ENCODE measurements at places on chromosomes 7 and 10.

GRCh38 chr7:80635533-80635932 lies 2.9 kb upstream of the CD36 start:
- DNase-seq: no peak

DNA sequence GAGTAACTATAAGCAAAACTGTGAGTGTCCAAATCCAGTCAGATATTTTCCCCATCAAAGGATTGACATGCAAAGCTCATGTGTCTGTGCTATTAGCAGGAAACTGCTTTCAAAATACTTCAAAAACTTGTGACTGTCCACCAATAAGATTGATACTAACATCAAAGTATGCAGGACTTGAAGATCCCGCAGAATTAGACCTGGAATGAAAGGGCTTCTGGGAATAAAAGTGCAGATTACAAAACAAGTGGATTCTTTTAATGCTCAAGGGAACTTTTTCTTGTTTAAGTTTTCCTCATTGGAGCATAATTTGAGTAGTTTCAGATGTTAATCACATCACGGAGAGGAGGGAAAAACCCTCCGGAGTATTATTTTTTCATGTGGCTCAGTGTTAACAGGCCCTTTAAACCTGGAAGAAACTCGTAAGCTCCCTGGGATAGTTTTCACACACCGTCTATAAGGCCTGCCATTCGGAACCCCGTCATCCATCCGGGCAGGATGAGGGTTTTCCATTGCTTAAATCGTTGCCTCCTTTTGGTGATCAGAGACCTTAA lies 33.9 kb upstream of the MKX start:
- DNase-seq: no peak

- DNase-seq: no peak
Observed at GRCh38 chr7:90835861-90836260, 239.7 kb downstream of the CDK14 start.

DNA sequence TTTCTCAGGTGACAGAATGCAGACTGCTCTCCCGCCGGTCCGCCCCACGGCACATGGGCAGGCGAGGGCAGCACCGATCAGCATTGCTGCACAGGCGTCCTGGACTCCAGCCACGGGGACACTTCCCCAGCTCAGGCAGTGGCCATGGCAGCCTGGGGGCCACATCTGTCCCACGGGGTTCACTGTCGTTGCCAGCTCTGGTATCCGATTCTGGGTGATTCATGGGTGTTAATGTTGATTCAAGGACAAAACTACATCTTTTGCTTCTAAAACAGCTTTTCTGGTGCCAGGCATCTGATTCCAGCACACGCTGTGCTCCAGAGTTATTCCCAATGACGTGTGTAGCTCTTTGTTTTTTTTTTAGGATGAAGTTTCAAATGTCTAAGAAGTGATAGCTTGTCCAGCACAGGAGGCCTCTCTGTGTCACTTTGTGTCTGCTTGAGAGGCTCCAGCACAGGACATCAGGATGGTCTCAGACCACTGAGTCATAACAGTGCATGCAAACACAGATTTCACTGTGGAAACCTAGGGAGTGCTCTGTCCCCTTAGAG lies 218.0 kb downstream of the WDR37 start:
- no peak for DNase-seq

- no peak for DNase-seq
Observed at GRCh38 chr7:112833082-112833481, 42.9 kb upstream of the TMEM168 start.

GRCh38 chr7:87926581-87927461 lies 7.2 kb upstream of the ADAM22 start:
- no peak for DNase-seq

DNA sequence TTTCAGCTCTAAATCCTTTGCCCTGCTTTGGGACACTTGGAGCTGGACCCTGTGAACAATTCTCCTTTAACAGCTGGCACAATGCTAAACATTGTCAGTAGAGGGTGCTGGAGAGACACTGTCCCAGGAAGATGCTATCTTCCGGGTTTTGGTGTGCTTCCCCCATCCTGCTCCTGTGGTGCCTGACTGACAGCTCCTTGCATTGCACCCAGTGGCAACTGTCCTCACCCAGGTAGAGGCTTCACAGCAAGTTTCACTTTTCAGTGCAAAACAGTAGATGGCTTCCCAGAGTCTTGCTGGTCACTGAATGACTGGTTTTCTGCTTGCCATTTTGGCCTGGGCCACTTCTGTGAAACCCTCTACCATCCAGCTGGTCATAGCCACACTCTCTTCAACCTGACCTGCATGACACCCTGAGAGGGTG lies 77.3 kb downstream of the CDC14C start:
- no peak for DNase-seq

GRCh38 chr10:104002911-104003310 lies 36.0 kb downstream of the SLK start:
- no peak for DNase-seq

DNA sequence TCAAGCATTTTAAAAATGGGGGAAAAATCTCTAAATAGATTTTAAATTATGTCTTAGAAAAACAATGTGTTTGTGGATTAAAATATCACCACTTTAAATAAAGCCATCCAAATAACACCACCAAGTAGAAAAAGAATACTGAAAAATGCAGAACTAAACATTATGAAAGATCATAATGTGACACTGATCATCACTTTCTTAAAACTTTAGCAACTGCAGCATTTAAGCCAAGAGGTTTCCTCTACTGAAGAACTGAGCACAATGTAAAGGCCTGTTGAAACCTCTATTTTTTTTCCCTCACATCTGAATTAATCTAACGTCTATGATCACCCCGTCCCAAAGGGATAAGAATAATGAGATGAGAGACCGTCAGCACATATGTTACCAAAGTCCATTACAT lies 18.6 kb downstream of the MINDY3 start:
- DNase-seq: no peak

DNA sequence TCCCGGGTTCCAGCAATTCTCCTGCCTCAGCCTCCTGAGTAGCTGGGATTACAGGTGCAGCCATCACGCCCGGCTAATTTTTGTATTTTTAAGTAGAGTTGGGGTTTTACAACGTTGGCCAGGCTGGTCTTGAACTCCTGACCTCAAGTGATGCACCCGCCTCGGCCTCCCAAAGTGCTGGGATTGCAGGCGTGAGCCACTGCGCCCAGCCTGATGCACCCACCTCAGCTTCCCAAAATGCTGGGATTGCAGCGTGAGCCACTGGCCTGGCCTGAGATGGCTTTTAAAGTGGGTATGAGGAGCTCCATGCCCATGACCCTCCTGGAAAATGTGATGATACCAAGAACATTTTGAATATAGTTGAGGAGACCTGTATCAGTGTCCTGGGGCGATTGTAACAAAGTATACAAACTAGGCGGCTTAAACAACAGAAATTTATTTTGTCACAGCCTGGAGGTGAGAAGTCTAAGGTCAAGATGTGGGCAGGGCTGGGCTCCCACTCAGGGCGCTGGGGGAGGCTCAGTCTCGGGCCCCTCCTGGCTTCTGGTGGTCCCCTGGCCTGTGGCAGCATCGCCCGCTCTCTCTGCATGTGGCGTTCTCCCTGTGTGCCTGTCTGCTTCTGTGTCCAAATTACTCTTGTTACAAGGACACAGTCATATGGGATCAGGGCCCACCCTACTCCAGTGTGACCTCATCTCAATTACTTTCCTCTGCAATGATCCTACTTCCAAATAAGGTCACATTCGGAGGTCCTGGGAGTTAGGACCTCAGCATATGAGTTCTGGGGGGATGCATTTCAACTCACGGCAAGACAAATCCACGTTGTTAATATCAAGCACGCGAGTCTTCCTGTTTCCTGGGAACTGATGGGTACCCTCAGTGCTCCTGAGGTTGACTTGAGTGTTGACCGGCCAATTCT lies 108.8 kb downstream of the ACTR3B start:
- no peak for DNase-seq

- DNase-seq: no peak
Observed at GRCh38 chr7:155756322-155756721, 55.9 kb downstream of the SHH start.

DNA sequence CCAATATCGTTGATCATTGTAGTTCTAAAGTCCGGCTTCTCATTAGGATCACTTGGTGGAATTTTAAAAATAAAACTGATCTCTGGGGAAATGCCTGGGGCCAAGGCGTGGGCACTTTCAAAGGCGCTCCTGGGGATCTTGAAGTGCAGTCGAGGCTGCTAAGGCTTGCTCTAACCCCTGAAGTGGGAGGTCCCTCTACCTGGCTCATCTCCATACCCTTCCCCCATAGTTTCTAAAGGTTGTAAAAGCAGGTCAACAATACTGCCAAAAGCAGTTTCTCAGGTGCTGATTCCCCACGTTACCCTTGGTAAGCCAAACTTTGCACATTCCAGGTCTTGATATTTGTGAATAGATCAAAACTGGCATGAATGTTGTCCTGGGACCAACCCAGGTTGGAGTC lies 79.0 kb upstream of the SP8 start:
- no peak for DNase-seq

- DNase-seq: no peak
Observed at GRCh38 chr7:25988640-25989039, 163.4 kb upstream of the NFE2L3 start.

DNA sequence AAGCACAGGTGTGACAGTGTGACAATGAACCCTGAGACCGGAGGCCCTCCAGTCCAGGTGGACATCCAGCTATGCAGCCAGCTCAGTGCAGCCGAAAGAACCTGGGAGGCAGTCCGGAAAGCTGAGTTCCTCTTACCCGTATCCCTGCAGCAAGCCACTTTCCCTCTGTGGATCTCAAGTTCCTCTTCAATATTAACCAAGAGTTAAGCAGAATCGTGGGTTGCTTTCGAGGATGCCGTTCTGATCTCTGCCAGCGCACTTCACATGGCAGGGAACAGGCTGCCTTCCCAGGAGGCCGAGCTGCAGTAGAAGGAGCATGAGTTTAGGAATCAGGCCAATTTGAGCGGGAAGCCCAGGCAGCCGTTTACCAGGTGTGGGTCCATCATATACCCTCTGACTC lies 591.6 kb downstream of the SDK1 start:
- DNase-seq: no peak

DNA sequence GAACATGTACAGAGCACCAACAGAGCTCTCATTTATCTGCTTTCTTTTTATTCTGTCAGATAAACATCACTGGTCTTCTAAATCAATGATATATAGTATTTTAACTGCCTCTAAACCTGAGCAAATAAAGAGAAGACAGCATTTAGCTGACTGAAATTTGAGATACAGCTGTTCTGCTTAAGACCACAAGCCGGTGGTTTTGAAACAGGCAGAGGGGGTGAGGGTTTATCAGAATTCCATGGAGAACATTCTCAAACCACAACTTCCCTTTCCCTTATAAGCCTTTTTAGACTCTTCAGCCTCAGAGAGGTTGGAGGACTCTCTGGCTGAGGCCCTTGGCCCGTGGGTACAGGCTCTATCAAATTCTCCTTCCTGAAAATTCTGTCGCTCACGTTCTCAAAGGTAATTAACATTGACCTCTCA lies 87.4 kb upstream of the RSU1 start:
- no peak for DNase-seq

- no peak for DNase-seq
Observed at GRCh38 chr7:134804351-134804750, 24.9 kb downstream of the CALD1 start.

DNA sequence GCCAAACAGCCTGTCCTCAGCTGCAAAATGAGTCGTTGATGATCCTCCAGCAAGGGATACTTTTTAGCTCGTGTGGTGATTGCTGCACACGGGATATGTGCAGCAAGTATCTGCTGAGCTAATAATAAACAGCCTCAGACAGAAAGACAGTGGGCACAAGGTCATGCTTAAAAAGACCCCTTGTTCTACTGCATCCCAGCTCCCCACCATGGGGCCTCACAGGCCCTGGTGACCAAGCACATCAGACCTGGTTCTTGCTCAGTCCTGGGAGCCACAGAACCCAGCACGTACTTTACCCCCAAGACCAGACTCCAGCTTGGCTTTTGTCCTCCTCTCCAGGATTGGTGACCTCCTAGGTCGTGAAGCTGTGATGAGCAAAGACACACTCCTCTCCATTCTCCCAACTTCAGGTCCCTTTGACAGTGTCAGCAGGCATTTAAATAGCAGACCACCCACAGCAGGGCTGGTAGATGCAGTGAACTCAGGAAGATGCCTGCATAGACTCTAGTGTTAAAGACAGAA lies 50.5 kb downstream of the EGFR start:
- DNase-seq: no peak

GRCh38 chr7:12769444-12769843 lies 82.0 kb downstream of the ARL4A start:
- DNase-seq: no peak

GRCh38 chr10:91034494-91035159 lies 113.7 kb upstream of the ANKRD1 start:
- no peak for DNase-seq

DNA sequence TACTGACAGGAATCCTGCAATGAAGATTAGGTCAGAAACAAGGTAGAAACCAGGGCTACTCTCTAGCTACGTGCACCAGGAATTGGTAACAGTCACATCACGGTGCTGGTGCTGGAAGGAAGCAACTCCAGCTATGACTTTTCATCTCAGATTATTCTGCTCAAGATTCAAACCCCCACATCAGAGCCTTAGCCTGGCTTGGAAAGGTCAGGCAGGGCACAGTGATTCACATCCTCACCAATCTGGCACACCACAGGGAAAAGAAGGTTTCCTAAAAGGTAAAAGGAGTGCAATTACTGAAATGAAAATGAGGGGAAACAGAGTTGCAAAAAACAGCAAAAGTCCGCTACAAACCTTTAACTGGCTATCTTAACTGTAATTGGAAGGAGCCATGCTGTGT lies 240.2 kb upstream of the NPSR1 start:
- DNase-seq: no peak

DNA sequence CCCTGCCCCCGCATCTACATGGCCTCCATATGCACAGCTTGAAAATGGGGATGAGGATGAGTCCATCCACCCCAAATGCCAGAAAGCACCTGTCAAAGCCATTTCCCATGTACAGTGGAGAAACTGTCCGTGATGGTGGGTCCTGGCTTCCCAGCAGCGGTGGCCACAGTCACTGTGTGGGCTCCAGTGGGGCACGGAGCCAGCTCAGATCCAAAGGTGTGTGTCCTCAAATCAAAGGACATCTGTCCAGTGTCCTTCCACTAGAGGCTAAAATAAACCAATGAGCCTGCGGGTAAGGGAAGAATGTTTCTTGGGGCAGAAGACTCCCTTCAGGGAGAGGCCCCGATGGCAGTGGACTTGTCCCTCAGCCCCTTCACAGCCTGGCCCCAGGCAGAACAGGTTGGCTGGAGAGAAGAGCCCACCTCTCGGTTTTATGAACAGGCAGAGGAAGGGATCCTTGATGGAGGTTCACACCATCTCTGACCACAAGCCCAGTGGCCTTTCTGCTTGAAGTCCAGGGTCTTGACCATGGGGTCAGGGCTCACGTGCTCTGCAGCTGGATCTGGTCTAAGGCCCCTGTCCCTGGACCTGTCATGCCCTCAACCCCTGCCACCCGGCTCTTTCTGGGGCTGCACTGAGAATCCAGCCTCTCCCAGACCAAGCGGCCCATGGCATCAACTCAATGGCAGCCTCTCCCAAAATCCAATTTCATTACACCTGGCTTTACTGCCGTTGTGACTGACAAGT lies 106.9 kb downstream of the TCERG1L start:
- DNase-seq: no peak

DNA sequence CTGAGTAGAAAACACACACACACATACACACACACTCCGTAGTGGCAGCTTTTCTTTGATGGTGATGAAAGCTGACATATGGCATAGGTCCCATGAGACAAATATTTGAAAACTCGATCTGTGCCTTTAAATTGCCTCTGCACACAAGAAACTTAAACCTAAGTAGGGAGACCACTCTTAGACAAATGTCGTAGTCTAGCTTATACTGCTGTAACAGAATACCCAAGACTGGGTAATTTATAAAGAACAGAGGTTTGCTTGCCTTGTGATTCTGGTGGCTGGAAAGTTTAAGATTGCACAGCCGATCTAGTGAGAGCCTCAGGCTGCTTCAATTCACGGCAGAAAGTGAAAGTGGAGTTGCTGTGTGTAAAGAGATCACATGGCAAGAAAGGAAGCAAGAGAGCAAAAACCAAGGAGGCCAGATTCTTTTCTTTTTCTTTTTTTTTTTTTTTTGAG lies 489.4 kb upstream of the SORCS1 start:
- DNase-seq: no peak

Data from activated CD4-positive, CD25-positive, alpha-beta regulatory T cell (primary cell).